EL (cell line): ENCODE measurements at places on chromosomes 1 and 21.

GRCh38 chr1:8426996-8427395 is 109.1 kb downstream of the SLC45A1 start:
- DNase-seq = no peak

GRCh38 chr1:153542956-153543711 is 2.4 kb upstream of the S100A5 start:
- no peak for DNase-seq

DNA sequence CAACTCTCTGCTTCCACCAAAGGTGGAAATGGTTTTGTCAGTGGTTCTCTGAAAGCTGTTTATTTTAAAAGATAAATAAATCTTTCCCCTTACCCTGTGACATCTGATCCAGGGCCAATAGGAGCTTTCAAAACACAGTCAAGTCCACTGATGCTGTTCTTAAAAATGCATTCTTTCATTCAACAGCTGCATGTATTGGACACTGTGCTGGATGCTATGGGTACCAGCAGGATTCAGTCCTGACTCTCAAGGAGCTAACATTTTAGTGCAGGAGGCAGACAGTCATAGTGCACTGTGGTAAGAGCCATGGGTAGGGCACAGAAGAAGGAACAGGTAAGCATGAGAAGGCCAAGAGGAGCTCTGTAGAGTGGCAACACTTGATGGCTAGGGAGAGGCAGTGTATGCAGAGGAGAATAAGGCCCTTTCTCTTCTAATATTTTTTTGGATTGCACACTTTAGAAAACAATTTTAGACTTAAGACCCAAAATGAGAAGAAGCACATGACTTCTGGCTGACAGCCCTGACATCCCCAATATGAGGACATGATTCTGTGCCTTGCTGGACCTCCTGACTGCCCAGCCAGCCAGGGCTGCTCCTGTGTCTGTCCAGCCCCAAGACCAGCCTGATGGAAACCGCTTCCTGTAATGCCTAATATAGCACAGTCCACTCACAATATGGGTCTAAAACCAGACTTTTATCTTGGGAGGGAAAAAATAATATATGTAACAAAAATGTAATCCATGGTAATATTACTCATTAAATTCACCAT is 207.3 kb downstream of the SDCCAG8 start:
- DNase-seq = no peak

- no peak for DNase-seq
Observed at GRCh38 chr1:157226739-157227138, 88.5 kb upstream of the ETV3 start.

DNA sequence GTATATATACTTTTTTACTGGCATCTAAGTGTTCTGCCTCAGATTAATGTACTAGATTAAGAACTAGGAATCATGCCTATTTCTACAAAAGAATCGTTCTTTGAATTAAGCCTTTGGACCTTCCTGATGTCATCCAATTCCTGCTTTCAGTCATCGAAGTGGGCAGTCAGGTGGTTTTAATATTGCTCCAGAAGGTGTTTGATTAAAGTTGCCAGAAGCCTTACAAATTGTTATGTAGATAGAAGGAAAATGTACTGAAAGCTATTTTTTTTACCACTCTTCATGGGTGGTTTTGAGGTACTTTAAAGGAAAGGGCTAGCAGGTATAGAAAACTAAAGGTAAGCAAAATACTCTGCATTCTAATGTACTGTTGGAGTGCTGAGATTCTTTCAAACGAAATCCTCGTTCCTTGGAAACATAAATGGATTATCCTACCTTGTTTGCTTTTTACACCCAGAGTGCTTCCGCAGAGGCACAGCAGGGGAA is 716 bp downstream of the CTBS start:
- DNase-seq = no peak

- DNase-seq = no peak
Observed at GRCh38 chr1:213103377-213104306, 52.6 kb downstream of the RPS6KC1 start.

- no peak for DNase-seq
Observed at GRCh38 chr1:235631816-235632215, 17.8 kb downstream of the GNG4 start.

DNA sequence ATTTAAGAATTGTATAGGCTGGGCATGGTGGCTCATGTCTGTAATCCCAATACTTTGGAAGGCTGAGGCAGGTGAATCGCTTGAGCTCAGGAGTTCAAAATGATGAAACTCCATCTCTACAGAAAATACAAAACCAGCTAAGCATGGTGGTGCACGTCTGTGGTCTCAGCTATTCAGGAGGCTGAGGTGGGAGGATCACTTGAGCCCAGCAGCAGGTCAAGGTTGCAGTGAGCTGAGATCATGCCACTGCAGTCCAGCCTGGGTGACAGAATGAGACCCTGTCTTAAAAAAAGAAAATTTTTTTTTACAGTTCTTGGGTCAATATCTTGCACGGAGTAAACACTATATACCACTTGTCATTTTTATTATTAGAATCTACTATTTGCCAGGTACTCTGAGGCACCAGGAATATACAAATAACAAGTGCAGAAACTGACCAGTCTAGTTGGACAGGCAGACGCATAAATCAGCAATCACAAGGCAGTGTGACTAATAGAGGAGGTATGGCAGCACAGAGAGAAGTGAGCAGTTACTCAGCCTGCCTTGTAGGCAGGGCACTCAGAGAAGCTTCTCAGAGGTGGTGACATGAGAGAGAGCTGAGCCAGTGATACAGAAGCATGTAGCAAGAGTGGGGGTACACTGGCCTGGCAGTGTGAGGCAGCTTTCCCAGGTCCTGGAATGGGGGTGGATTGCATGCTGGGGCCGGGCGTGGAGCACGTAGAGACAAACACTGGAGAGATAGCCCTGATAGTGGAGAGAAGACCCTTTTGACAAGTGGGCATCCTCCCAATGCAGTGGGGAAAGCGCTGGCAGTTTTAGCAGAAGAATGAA is 8.0 kb downstream of the PHLDA3 start:
- DNase-seq = peak; percentile 97

- DNase-seq = no peak
Observed at GRCh38 chr1:101280942-101281654, 44.3 kb downstream of the S1PR1 start.

- DNase-seq = no peak
Observed at GRCh38 chr1:159010391-159010790, 684 bp downstream of the IFI16 start.

GRCh38 chr1:16244650-16245285 is 7.8 kb upstream of the CPLANE2 start:
- no peak for DNase-seq
